ENCODE measurements at places on chromosomes 4 and X. TPM values are rescaled to one million over a fixed set of nuclear protein-coding genes. Genes with fewer than 3 reads are reported as not detected.

Gene USP17L10
- not detected for total RNA-seq

Gene MGST2
- total RNA-seq, result 7.0 TPM

GRCh38 chr4:64158648-64159326, 250.5 kb downstream of the TECRL start:
- no peak overlapping the region for H3K27ac ChIP-seq
- H3K27me3 ChIP-seq, result no peaks in the 10 kb centered on the region
- no peaks in the 10 kb centered on the region for H3K4me1 ChIP-seq
- DNase-seq, result peak; percentile 50

DNA sequence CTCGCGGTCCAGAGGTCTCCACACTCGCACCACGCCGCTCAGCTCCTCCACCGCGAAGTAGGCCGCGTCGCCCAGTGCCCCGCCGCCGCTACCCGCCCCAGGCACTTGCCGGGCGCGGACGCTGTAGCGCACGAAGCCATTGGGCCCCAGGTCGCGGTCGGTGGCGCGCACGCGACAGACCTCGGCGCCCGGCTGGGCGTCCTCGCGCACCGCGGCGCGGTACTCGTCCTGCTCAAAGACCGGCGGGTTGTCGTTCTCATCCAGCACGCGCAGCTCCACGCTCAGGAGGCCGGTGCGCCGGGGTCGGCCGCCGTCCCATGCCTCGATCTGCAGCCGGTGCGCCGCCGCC, 1.4 kb downstream of the DCHS2 start:
- H3K36me3 ChIP-seq, result no peaks in the 10 kb centered on the region
- no peak overlapping the region for H3K4me3 ChIP-seq
- H3K27me3 ChIP-seq, result peaks cover 50% of the 10 kb centered on the region
- peaks cover 8% of the 10 kb centered on the region for H3K4me1 ChIP-seq
- no peak overlapping the region for H3K27ac ChIP-seq
